ENCODE measurements at places on chromosomes 2 and 18.

DNA sequence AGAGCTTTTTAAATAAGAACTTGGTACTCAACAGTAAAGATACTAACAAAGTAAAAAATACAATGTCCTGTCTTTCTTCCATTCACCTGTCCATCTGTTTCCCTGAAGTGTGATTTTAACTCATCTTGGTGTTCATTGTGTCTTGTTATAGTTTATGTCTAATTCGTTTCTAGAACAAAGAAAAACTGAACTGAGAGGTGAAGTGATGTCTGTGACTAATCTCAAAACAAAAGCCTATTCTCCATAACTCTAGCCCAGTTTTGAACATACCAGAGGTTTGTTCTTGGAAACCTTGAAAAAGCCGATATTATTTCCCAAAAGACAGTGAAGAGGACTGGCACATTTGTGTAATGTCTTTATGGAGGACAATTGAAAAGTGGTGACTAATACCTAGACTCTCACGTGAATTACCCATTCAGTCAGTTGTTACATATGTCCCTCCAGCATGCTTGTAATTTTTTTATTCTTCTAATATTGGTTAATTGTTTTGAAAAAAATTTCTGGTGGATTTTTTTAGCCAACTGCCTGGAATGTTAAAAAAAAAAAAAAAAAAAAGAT is 725.8 kb downstream of the SATB2 start:
- DNase-seq = no peak

DNA sequence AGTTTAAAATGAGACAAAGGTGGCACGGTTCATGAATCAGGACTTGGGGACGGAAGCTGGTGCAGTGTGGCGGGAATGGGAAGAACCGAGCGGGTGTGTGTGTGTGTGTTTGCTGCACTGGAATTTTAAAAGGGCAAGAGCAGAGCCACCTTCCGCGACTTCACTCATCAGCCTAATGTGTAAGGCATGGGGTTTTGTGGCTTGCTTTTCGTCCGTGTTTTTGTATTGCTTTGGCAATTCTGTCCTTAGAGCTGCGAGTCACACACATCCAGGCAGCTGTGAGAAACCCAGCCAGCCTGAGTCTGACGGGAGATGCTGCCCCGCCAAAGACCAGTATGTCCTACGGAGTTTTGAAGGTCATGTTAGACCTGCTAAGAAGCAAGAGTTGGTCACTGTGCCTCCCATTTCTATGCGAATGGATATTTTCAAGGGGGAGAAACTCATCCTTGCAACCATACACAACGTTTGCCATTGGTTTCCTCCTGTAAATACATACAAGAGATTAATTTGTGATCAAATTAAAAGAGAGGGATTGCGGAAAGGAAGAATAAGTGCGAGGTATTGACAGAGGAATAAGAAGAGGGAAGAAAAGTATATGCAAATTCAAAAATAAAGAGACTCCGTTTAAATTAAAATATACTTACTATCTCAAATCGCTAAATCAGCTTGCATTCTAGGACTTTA is 665 bp upstream of the CACNB4 start:
- DNase-seq = no peak

DNA sequence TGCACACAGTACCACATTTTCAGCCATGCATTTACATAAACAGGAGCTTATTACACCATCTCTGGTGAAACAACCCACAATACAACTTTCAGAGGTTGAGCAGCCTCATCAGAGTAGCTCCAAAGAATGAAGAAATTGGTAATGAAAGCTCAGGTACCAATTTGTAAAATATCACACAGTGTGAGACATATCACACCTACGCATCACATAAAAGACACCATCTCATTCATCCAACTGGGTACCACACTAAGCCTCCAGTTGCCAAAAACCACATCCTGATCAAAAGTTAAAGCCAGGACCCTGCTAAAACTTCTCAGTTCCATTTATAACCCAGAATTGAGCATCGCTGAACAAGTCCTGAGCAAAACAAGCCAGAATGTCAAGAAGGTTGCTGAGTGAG is 4.6 kb downstream of the TMEM163 start:
- no peak for DNase-seq

DNA sequence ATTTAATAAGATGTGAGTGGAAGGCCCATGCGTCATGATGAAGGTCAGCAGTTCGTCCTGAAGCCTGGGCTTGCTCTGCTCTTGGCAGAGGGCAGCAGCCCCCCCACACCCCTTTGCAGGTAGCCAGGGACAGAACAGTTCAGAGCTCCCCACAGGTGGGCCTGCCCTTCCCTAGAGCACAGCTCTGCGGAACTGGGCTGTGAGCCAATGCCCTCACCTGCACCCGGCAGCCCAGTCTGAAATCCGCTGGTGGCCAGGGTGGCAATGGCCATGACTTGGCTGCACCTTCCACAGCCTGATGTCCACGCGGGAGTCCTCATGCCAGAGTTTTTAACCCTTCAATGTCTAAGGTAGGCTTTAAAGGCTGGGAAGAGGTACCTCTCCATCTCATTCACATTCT is 136.7 kb downstream of the ACKR3 start:
- no peak for DNase-seq
